ENCODE measurements at places on chromosomes 2 and 18. TPM values are rescaled to one million over a fixed set of nuclear protein-coding genes. Genes with fewer than 3 reads are reported as not detected.

DNA sequence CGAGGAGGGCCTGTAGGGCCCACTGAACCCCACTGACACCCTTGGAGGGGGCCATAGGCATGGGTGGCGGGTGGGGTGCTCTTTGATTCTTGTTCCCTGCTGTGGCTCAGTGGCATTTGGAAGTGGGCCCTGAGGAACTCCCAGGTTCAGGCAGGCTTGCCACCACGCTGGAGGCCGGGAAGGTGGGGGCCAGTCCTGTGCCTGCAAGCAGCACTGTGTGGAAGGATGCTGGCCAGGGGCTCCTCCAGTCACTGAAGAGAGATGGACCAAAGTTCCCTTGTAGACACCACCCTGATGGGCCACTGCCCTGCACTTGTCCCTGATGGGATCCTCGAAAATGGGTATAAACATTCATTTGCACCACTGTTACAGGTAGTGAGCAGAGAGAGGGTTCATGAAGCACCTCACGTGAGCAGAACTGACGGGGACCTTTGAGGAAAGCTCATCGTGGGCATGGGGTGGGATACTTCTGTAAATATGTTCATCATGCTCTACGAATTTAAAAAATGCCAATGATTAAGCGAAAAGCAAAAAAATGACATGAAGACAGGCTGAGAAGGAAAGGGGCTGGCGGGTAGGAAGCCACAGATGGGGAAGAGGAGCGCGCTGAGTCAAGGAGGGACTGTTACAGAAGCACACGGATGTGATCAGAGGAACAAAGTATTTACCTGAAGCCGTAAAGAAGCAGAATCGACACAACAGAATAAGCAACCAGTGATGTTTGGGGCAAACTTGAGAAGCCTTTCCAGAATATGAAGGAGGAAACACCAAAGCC lies 45.2 kb upstream of the ASB1 start:
- no peaks in the 10 kb centered on the region for H3K27me3 ChIP-seq
- DNase-seq, result no peak
- H3K27ac ChIP-seq, result no peak overlapping the region
- H3K4me3 ChIP-seq, result no peak overlapping the region

GRCh38 chr2:16204886-16205620 lies 264.7 kb downstream of the MYCN start:
- peaks cover 2% of the 10 kb centered on the region for H3K27me3 ChIP-seq
- H3K4me1 ChIP-seq, result no peaks in the 10 kb centered on the region
- no peak for DNase-seq
- H3K27ac ChIP-seq, result no peak overlapping the region

DNA sequence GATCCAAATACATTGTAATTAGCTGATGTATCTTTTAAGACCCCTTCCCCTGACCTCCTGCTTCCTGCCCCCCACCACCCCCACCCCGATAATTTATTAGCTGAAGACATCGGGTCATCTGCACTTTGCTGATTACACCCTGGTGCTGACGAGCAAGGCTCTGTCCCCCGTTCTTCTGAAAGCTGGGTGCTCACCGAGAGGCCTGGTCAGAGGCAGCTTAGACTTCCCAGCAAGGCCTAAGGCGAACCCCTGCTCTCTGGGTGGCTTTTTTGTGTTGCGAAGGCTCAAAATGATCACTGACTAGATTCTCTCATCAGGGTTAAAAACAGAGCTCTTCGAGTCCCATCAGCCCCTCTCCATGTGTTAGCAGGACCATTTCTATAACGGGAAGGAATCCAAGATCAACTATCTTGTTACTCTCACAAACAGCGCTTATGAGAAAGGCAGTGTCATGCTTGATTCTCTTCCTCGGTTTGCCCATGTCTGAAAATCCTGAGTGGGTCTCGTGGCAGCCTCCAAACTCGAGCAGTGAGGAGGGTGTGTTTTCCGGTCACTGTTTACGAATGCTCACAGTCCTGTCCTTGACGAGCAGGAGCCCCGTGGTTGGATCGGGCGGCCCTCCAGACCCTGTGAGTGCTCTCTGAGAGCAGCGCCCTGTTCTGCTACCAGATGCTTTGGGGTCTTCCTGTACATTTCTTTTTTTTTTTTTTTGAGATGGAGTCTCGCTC lies 201.6 kb downstream of the HDAC4 start:
- peaks cover 10% of the 10 kb centered on the region for H3K4me1 ChIP-seq
- H3K27ac ChIP-seq, result no peak overlapping the region
- H3K36me3 ChIP-seq, result peaks cover 2% of the 10 kb centered on the region

DNA sequence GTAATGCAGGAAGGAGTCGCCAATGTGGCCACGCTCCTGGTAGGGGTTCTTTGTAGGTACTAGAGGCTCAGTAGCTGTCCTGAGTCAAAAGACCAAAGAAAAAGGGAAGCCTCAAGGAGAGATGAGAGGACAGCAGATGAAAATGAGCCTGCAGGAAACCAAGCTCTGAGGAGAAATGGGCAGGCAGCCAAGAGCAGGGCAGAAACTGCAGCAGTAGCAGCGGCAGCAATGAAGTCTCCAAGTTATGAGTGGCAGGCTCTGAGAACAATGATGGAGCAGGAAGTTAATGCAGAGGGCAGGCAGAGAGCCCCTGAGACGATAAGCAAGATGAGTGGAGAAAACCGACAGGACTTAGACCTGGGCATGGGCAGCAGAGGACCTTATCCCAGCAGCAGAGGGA lies 48.2 kb upstream of the TMEM200C start:
- H3K4me3 ChIP-seq, result no peak overlapping the region
- peaks cover 6% of the 10 kb centered on the region for H3K27me3 ChIP-seq
- no peak overlapping the region for H3K27ac ChIP-seq
- no peaks in the 10 kb centered on the region for H3K36me3 ChIP-seq

DNA sequence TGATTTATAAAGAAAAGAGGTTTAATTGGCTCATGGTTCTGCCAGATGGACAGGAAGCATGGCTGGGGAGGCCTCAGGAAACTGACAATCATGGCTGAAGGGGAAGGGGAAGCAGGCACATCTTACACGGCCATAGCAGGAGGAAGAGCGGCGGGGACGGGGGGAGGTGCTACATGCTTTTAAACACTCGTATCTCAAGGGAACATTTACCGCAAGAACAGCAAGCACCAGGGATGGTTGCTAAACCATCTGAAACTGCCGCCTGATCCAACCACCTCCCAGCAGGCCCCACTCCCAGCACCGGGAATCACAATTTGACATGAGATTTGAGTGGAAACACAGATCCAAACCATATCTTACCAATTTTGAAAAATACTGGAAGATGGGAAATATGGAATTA lies 362.8 kb downstream of the FBXO15 start:
- H3K4me3 ChIP-seq, result no peak overlapping the region
- no peaks in the 10 kb centered on the region for H3K27me3 ChIP-seq
- no peaks in the 10 kb centered on the region for H3K36me3 ChIP-seq
- H3K27ac ChIP-seq, result no peak overlapping the region
- H3K4me1 ChIP-seq, result no peaks in the 10 kb centered on the region

GRCh38 chr2:190443778-190444481 lies 35.8 kb downstream of the MFSD6 start:
- peaks cover 74% of the 10 kb centered on the region for H3K4me1 ChIP-seq
- DNase-seq, result no peak
- H3K36me3 ChIP-seq, result peaks cover 17% of the 10 kb centered on the region
- H3K4me3 ChIP-seq, result no peak overlapping the region

The CARF gene
- total RNA-seq, result 5.0 TPM
